H4 (cell line): ENCODE measurements at places on chromosomes 1 and 21.

DNA sequence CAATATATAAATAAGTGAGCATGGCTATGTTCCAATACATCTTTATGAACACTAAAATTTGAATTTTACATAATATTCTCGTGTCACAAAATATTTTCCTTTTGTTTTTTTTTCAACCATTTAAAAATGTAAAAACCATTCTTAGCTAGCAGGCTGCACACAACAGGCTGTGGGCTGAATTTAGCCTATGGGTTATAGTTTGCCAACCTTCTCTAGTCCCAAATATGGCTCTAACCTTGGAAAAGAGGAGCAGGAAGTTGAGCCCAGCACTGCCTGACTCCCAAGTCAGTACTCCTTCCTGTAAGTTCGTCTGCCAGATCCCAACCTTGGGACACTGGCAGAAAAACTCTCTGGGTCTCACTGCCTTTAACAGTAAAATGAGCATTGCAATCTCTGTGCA is 13.4 kb downstream of the C1QB start:
- no peak for DNase-seq

GRCh38 chr1:27367160-27367650 is 444 bp upstream of the MAP3K6 start:
- no peak for DNase-seq

DNA sequence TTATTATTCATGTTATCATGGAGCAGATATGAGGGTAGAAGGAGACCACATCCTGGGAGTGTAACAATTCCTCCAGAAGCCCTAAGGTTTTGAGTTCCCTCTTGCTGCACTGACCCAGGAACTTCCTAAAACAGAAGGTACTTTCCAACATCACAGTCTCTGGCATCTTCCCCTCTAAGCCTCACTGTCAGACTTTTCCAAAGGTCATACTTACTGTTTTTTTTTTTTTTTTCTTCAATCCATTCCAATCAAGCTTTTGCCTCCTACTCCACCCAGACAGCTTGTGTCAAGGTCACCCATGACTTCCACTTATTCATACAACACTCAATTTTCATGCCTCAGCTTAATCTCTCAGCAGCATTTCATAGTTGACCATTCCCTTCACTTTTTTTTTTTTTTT is 18.4 kb upstream of the UQCRHL start:
- no peak for DNase-seq

- DNase-seq = no peak
Observed at GRCh38 chr1:199085903-199086302, 447.1 kb downstream of the PTPRC start.

GRCh38 chr21:46126309-46127238 is 28.7 kb downstream of the COL6A2 start:
- DNase-seq = no peak

- no peak for DNase-seq
Observed at GRCh38 chr1:172472495-172472894, 28.6 kb upstream of the PIGC start.

GRCh38 chr1:207789386-207789785 is 37.5 kb downstream of the CD46 start:
- no peak for DNase-seq

GRCh38 chr21:44516828-44517174 is 23.2 kb downstream of the KRTAP10-1 start:
- DNase-seq = no peak

DNA sequence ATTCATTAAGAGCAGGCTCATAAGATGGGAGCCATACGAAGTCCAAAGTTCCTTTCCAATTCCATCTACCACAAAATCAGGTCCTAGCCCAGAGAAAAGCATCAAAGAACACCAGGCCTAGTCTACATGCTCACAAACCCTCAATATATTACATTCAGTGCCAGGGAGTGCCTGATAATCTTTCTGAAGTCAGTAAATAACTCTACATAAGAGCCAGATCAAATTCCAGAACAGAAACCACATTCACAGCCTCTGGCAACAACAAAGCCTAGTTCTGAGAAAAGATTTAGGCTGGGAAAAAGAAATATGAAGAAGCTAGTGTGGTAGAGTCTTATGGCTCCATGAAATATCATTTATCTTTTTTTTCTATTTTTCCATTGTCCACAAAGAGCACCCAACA is 40.5 kb upstream of the RBBP5 start:
- DNase-seq = no peak

DNA sequence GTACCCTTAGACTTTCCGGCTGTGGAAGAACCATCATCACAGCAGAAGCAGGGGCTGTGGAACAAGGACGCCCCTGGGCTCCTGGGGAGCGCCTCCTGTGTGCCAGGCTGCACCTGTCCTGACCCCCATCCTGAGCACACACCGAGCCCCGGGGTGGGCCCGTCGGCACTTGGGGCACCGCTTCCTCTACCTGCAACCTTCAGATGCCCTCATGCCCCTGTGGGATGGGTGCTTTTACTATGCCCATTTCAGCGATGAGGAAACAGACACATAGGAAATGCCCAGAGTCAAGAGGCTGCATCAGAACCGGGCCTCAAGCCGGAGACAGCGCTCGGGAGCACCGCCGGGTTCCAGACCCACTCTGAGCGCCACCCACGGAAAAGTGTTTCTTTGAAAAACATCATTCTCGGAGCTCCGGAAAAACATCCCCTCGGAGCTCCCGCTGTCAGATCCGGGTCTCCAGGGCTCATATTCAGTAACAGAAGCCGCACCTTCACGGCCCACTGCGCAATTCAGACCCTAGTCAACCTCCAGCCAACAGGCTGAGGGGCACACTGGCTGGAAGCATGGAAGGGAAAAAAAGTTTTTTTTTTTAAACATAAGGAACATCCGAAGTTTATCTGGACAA is 8.0 kb downstream of the TPRG1L start:
- DNase-seq = no peak

- no peak for DNase-seq
Observed at GRCh38 chr1:44587796-44588460, 86.4 kb downstream of the TMEM53 start.

DNA sequence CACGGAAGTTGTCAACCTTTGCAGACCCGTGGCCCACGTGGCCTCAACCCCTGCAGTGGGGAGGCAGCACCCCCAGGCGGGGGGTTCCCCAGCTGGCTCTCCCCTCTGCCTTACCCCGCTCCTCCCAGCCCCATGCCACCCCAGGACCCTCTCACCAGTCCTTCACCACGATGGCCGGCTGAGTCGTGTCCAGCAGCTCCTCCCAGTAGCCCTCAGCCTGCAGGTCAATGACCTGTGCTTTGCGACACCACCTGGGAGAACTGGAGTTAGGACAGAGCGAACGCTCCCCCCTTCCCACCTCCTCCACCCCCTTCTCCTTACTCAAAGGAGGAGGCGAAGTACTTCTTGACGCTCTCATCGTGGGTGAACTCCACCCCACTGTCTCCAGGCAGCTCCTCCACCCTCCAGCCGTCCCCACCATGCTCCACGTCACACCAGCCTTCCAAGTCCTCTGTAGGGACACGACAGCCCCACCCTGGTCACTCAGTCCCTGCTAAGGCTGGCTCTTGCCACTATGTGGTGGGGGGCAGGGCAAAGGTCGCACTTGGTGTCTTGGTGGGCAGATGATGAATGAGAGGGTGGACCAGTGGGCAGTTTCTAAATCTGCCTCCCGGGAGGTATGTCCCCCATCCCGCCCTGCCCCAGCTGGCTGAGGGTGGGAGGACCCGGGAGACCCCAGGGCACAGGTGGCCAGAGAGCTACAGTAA is 4.5 kb downstream of the FBXO2 start:
- DNase-seq = no peak

DNA sequence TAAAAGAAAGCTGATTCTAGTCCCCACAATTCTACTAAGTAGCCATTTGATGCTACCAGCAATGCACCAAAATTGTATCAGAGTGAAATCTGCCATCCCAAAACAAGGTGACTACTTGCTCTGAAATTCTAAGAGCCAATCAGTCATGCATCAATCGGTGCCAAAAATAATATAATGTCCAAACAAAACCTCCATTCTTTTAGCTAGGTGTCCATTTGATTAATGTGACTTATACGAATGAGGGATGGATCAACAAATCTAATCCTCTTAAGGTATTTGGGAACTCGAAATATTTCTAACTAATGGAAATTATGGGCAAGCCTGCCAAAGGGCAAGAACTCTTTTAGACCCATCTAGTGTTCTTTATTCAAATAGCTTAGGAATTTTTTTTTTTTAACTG is 66.4 kb upstream of the NEK2 start:
- no peak for DNase-seq

DNA sequence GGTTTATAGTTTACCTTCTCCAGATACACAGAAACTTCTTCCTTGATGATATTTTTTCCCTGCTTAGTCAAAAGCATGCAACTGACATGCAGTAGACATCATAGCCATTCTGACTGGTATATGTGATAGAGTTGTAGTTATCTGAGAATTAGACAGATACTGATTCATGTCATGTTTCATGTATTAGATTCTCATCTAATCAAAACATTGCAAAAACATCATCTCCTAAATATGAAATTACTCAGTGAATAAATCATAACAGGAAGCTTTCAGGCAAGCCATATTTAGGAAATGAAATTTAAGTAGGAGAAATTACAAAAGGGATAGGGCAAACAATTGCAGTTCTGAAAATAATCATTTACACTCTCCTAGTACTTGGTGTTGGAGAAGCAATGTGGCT is 38.4 kb upstream of the ASB17 start:
- no peak for DNase-seq

GRCh38 chr21:36321325-36322082 is 1.5 kb downstream of the MORC3 start:
- DNase-seq = no peak

GRCh38 chr1:78843546-78843945 is 163.0 kb downstream of the ADGRL4 start:
- DNase-seq = no peak

DNA sequence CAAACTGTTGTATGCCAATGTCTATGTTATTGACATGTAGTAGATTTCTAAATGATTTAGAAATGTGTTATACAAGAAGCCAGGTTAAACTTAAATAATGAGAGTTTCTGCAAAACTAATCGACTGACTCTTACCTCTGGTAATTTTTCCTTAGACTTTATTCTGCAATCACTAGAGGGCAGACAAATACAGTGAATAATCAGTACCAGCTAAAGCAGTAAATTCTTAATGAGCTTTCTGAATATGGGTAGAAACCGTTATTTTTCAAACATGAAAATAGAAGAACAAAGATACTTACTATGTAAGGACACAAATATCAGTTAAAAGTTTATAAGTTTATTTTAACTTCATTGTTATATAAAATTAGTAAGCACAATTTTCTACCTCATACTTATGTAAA is 97.9 kb upstream of the RGS1 start:
- peak; percentile 57 for DNase-seq

DNA sequence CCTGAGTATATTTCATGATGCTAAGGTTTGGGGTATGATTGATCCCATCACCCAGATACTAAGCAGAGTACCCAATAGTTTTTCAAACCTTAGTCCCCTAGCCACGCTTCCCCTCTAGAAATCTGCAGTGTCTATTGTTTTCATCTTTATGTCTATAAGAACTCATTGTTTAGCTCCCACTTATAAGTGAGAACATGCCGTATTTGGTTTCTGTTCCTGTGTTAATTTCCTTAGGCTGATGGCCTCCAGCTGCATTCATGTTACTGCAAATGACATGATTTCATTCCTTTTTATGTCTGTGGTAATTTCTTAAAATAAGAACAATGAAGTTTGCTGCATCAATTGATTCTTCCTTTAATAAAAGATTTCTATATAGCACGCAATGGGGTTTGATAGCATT is 301.3 kb downstream of the PLPP3 start:
- no peak for DNase-seq

DNA sequence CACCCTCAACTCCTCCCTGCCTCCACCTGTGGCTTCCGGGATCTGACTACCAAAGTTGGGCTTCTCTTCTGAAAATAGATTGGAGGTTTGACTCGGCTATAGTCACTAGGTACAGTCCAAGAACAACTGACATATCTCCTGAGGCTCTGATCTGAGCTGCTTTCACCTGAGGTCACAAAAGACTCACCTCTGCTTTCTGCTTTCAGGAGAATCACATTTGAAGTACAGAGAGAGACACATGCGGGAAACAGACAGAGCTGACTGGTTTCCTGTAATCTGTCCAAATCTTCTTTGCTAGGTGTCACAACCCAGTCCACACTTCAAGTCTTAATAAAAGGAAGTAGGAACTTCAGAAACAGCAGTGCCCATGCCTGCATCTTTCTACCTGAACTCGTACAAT is 245.4 kb upstream of the CHRM3 start:
- no peak for DNase-seq

GRCh38 chr1:65423884-65424572 is 3.6 kb downstream of the LEPR start:
- peak; percentile 71 for DNase-seq

GRCh38 chr1:172578586-172578985 is 45.6 kb downstream of the SUCO start:
- no peak for DNase-seq

DNA sequence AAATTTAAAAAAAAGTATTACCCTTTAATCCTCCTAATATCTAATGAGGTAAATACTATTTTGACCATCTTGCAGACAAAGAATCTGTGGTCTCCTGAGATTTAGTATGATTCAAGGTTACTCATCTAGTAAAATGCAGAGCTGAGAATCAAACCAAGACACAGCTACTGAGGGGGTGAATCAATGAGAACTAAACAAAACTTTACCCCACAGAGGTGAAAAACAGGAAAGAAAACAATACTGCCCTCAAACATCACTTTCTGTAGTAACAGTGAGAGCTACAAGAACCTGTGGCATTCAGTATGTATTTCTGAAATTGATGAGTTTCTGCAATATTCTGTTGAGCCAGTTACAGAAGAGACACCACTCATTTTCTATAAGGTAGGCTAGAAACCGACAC is 85.1 kb downstream of the JAK1 start:
- DNase-seq = no peak

- DNase-seq = no peak
Observed at GRCh38 chr1:172206256-172206655, 214.2 kb upstream of the C1orf105 start.

GRCh38 chr1:90356991-90357390 is 360.1 kb downstream of the BARHL2 start:
- no peak for DNase-seq

DNA sequence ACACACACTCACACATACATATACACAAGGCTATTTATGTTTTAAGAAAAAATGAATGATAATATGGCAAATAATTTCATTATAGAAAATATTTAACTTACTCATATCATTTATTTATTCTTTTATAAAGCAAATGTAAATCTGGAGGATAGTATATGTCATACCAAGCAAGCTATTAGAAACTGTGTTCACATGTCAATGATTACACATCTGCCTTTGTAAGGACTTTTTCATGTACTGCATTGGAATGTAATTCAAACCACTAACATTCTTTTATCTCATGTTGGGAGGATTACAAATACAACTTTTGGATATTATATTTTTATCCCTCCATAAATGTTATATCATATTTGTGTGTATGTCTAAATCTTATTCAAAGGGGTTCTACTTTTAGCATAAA is 1887.4 kb downstream of the NCAM2 start:
- no peak for DNase-seq
